ENCODE measurements at places on chromosomes 11 and 22.

DNA sequence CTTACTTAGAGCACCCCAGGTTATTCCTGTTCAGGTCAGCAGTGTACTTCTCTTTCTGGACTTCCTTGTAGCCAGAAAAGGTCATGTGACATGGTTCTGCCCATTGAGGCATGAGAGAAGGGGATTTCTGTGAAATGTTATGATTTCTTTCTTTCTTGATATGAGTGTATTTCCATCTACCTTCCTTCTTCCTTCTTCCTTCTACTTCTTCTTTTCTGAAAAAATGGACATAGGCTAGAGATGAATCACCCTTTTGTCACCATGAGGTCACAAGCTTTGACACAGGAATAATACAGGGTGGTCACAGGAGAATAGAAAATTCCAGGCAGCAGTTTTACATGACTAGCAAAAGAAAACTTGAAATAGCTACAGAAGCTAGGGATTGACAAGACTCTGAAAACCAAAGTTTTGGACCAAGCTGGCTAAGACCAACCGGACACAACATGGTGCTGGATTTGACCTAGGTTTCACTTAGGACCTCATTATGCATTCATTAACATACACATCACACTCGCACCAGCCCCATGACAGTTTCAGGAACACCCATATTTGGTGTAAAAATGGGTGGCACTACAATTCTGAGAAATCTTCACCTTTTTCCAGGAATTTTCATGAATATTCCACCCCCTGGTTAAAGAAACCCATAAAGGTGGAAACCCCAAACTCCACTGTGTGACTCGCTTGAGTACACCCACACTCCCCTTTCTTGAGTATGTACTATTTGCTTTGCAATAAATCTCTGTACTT, 21.2 kb upstream of the MAP6 start:
- no peak for DNase-seq

DNA sequence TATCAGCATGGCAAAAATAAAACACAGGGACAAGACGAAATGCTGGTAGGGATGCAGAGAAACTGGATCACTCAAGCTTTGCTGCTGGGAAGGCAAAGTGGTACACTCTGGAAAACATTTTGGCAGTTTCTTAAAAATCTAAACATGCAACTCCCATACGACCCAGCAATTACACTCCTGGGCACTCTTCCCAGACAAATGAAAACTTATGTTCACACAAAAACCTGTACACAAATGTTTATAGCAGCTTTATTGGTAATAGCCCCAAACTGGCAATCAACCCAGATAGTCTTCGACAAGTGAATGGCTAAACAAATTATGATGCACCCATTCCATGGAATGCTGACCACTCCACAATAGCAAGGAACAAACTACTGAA, 35.8 kb upstream of the PRR5 start:
- DNase-seq = no peak

DNA sequence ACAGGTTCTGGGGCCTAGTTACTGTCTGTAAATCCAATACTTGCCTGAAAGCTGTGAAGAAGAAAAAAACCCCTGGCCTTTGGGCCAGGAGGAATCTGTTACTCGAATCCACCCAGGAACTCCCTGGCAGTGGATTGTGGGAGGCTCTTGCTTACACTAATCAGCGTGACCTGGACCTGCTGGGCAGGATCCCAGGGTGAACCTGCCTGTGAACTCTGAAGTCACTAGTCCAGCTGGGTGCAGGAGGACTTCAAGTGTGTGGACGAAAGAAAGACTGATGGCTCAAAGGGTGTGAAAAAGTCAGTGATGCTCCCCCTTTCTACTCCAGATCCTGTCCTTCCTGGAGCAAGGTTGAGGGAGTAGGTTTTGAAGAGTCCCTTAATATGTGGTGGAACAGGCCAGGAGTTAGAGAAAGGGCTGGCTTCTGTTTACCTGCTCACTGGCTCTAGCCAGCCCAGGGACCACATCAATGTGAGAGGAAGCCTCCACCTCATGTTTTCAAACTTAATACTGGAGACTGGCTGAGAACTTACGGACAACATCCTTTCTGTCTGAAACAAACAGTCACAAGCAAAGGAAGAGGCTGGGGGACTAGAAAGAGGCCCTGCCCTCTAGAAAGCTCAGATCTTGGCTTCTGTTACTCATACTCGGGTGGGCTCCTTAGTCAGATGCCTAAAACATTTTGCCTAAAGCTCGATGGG, 13.5 kb downstream of the PIK3IP1 start:
- no peak for DNase-seq

DNA sequence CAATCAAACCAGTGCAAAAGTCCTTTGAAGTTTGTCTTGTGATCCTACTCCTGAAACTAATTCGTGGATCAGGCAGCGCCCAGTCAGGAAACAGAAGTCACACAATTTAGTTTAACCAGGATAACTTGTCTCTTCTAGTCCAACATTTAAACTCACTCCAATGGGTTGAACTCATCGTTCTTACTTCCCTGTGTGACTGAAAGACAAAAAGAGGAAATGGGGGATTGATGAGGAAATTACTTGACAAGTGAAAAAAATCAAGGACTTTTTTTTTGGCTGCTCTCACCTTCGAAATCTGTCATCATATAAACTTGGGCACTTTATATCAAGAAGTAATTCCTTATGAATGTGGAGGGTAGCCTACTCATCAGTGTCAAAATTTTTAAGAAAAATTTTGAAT, 78.4 kb downstream of the HSD17B12 start:
- no peak for DNase-seq

- no peak for DNase-seq
Measured at GRCh38 chr11:8814923-8815240, 96.1 kb upstream of the AKIP1 start.

DNA sequence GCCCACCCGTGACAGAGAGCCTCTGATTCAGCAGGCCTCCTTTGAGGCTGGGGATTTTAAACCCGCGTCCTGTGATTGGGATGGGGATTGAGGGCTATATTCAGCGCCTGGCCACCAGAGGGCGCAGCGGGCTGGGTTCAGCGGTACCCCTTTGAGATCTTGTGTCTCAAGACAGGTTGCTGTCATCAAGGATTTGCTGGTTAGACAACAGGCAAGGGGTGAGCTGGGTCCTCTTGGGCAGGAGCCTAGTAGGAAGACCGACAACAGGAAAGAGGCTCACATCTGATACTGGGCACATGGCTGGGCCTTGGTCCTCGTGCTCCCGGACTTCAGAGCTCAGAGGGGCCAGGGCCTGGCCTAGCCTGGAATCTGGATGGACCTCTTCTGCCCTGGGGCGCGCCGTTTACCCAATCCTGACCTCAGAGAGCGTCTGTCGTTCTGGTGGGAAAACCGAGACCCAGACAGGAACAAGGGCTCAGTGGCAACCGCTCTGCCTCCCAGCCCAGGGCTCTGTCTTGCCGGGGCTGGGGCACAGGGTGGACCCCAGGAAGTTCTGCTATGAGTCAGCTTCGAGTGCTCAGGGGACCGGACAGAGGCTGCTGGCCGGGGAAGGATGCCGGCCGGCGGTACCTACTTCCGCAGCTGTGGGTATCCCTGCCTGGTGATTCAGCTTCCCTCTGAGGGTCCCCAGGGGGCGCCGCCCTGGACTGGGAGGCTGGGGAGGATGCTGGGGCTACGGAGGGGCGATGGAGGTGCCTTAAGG, 929 bp upstream of the SLC35E4 start:
- peak; percentile 96 for DNase-seq

GRCh38 chr11:35717043-35717442, 54.5 kb downstream of the TRIM44 start:
- no peak for DNase-seq

- DNase-seq = peak; percentile 41
Measured at GRCh38 chr11:18671246-18671645, 27.3 kb upstream of the TMEM86A start.

- no peak for DNase-seq
Measured at GRCh38 chr11:89293965-89294679, 116.4 kb downstream of the TYR start.

GRCh38 chr22:19757140-19757984, 3.2 kb upstream of the TBX1 start:
- DNase-seq = no peak

- no peak for DNase-seq
Measured at GRCh38 chr11:110445437-110445836, 15.7 kb downstream of the FDX1 start.

GRCh38 chr11:75325713-75326438, 25.6 kb downstream of the ARRB1 start:
- DNase-seq = peak; percentile 74

DNA sequence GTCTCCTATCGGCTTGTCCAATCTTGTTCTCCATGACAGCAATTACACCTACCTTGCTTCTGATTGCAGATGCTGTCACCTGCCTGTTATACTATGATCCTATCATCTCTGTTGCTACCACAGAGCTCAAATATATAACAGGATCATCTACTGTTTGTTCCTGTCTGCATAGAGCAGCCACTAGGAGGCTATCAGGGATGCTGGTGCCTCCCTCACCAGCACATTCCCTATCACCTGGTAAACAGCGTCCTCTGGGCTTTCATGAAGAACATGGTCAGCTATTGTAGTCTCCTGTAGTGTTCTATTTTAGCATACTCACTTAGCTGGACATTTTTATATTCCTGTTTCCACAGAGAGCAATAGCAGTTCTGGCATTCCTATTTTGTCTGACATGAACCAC, 87.8 kb upstream of the FAT3 start:
- no peak for DNase-seq

DNA sequence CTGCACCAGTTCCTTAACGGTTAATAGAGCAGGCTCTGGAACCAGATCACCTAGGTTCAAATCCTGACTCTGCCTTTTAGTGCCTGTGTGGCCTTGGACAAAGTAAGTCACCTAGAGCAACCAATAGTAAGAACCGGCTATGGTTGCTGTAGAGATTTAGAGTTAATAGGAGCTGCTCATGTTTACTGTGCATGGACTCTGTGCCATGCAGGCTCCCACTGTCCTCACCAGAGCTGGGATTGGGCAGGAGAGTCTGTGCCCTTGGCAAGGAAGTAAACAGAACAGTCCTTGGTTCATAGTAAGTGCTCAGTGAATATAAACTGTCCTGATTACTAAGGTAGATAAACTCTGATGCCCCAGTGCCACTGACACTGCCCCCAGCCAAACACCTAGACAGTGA, 1.4 kb upstream of the TP53I11 start:
- DNase-seq = no peak

DNA sequence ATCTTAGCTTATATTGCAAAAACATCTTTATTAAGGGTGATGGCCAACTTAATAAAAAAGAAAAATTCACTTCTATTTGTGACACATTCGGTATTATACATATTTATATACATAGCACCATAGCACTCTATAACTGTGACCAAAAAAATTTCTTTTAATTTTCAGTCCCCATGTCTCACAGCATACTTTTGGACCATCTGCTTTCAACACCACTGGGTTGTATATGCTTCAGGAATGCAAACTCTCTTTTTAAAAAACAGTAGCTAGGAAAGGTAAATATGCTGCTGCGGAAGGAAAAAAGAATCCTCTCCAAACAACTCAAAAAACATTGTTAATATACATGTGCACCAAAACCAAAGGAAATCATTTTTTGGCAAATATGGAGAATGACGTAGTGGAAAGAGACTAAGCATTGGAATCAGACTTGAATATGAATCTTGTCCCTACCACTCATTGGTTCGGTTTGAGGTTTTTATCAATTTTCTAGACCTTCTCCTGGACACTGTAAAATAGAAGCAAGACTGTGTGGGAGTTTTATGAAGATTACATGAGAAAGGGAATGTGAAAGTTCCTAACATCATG, 227.9 kb downstream of the BLID start:
- no peak for DNase-seq

- DNase-seq = peak; percentile 46
Measured at GRCh38 chr22:32202539-32203180, 2.2 kb downstream of the RFPL2 start.

GRCh38 chr11:119263352-119263940, 53.5 kb downstream of the MCAM start:
- no peak for DNase-seq

DNA sequence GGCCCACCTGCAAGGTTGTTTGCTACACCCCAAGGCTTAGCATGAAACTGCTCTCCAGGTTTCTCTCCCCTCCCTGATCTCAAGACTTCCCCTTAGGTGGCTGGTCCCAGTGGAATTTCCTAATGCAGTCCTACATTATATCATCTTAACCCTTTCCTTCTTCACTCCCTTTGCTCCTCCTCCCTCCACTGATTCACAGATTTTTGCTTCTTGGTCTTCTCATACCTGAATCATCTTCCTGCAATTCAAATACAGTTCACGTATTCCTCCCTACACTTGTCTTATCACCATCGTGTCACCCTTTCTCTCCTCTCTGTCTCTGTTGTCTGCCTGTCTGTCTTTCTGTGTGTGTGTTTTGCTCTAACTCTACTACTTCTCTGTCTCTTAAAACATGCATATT, 17.0 kb downstream of the MMP10 start:
- no peak for DNase-seq
